ENCODE measurements at places on chromosomes 16 and 17.

- no peak for DNase-seq
Measured at GRCh38 chr17:19703106-19703827, 13.1 kb downstream of the SLC47A2 start.

GRCh38 chr17:80103449-80104085 is 2.2 kb downstream of the GAA start:
- DNase-seq = no peak

GRCh38 chr16:84888450-84888849 is 68.7 kb downstream of the CRISPLD2 start:
- no peak for DNase-seq

DNA sequence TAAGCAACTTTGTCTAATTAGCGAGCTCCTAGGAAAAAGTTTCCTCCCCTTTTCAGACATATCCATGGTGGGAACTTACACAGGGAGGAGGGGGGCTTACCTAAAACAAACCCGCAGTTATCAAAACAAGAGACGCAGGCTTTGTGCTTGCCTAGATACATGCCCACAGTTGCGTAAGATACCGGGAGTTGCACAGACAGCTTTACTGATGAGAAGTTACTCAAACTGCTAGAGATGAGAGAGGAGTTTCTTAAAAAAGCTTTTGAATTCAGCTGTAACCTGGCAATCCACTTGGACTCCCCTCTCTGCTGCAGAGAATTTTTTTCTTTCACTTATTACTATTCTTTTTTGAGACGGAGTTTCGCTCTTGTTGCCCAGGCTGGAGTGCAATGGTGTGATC is 6.8 kb upstream of the ZP2 start:
- no peak for DNase-seq

DNA sequence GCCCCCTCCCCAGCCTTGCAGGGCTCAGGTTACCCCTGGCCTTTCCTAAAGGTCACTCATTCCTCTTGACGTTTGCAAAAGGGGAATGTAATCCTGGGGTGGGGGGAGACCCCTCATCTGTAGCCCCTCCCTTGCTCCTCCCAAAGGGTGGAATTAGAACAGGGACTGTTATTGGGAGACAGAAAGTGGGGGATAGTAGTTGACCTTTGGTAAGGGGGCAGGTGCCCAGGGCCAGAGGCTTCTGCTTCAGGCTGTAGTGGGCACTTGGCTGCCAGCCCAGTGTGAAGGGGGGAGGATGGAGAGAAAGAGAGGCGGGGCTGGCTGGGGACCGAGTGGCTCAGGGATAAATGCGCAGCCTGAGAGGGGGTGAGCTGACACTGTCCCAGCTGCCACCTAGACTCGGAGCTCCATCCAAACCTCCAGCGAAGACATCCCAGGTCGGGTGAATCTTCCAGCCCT is at the start of gene ENO3:
TSS of gene ENO3 (plus strand) at position 374 of the 459 bp plus-strand sequence. CDS start 711 bp downstream, outside the sequence.
- no peak for DNase-seq

GRCh38 chr16:54484700-54485099 is 198.1 kb upstream of the IRX3 start:
- no peak for DNase-seq

All from HS-5 (cell line).